ENCODE measurements at places on chromosomes 2 and 18. TPM values are rescaled to one million over a fixed set of nuclear protein-coding genes. Genes with fewer than 3 reads are reported as not detected.

The CAPN10 gene
- total RNA-seq: 32.8 TPM

The TTC39C gene
- 42.0 TPM for total RNA-seq

The PTH2R gene
- total RNA-seq: 0.17 TPM

The MREG gene
- total RNA-seq: 1.9 TPM

The HTR2B gene
- 0.05 TPM for total RNA-seq

The KANSL1L gene
- 22.4 TPM for total RNA-seq

The UBXN4 gene
- total RNA-seq: 133 TPM

The BIN1 gene
- 201 TPM for total RNA-seq

The RALB gene
- 108 TPM for total RNA-seq

The GKN2 gene
- total RNA-seq: not detected

The EFR3B gene
- 0.35 TPM for total RNA-seq

The AKAIN1 gene
- total RNA-seq: not detected

The HSPD1 gene
- total RNA-seq: 315 TPM

The CD207 gene
- total RNA-seq: not detected

The CFAP65 gene
- not detected for total RNA-seq

The IL18R1 gene
- total RNA-seq: 4.0 TPM

The PLEK gene
- total RNA-seq: not detected

The SIX3 gene
- not detected for total RNA-seq

The PAX3 gene
- total RNA-seq: not detected

The EPG5 gene
- 44.0 TPM for total RNA-seq

The ZBTB14 gene
- total RNA-seq: 12.0 TPM

The PRKD3 gene
- 68.6 TPM for total RNA-seq

The NRP2 gene
- 39.1 TPM for total RNA-seq

The SNED1 gene
- total RNA-seq: 4.2 TPM

The VWC2L gene
- 0.15 TPM for total RNA-seq

The STAT4 gene
- 3.0 TPM for total RNA-seq

The CD8A gene
- total RNA-seq: not detected

The TWIST2 gene
- total RNA-seq: 0.20 TPM
